ENCODE measurements at places on chromosomes 3 and 15. TPM values are rescaled to one million over a fixed set of nuclear protein-coding genes. Genes with fewer than 3 reads are reported as not detected.

Gene REC114
- not detected for total RNA-seq

Gene PPIP5K1
- 6.9 TPM for total RNA-seq

Gene SPTSSB
- total RNA-seq = not detected

Gene GHSR
- total RNA-seq = not detected

Gene IL16
- total RNA-seq = 2.7 TPM

Gene DPPA4
- total RNA-seq = not detected

Gene GPR156
- 0.78 TPM for total RNA-seq

Gene SNX22
- total RNA-seq = 0.40 TPM

Gene MEGF11
- total RNA-seq = not detected

Gene IFT57
- total RNA-seq = 21.6 TPM

Gene SLC2A2
- total RNA-seq = not detected

Gene ZKSCAN7
- total RNA-seq = 7.1 TPM

Gene NTRK3
- total RNA-seq = 0.26 TPM

Gene CHST2
- total RNA-seq = 19.8 TPM

Gene CALML4
- total RNA-seq = 0.39 TPM

Gene FAM81A
- 0.08 TPM for total RNA-seq

Gene PEX5L
- total RNA-seq = not detected

Gene OR5H15
- total RNA-seq = not detected

Gene TMEM40
- not detected for total RNA-seq

Gene FAN1
- 7.6 TPM for total RNA-seq

Gene ITIH1
- total RNA-seq = not detected

Gene VGLL4
- total RNA-seq = 16.8 TPM

Gene GREM1
- 96.8 TPM for total RNA-seq

Gene LRRC57
- total RNA-seq = 11.2 TPM

Gene CIB2
- total RNA-seq = 8.0 TPM

Gene LPP
- 56.4 TPM for total RNA-seq

Gene HTR3E
- not detected for total RNA-seq

Gene CCDC33
- total RNA-seq = not detected

Gene CLDN18
- total RNA-seq = not detected

Gene ALPK3
- total RNA-seq = 3.1 TPM

Gene STRC
- not detected for total RNA-seq

Gene MOBP
- not detected for total RNA-seq

Gene FBN1
- total RNA-seq = 283 TPM

Data from epithelial cell of alveolus of lung (primary cell).